ENCODE measurements at places on chromosomes 7 and 10. TPM values are rescaled to one million over a fixed set of nuclear protein-coding genes. Genes with fewer than 3 reads are reported as not detected.

DNA sequence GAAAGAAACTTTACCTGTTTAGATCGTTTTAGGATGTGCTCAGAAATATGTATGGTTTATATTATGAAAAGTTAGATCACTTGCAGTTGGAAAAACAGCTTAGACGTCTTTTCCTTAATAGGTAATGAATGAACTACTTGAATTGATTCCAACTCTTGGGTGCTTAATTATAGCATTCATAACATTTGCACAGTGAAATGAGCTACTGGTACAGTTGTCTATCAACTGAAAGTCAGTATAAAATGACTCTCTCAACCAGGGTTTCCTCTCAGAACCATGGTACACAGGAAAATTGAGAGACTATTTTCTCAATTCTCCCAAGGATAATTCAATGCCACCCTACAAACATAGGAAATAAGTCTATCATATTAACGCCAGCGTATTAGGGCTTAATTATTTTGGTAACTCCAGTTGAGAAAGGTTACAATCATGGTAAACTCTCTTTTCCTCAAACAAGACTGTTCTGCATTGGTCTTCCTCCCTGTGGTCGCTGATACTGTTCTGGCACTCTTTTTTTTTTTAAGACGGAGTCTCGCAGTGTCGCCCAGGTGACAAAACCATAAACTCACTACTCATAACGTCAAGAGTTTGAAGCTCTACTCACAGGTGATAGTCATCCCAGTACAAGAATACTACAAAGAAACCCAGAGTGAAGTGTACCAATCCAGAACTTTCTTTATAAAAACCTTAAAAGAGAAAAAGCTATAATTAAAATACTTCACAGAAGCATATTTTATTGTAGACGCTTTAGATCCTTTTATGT, 2.0 kb downstream of the ANLN start:
- DNase-seq = no peak

DNA sequence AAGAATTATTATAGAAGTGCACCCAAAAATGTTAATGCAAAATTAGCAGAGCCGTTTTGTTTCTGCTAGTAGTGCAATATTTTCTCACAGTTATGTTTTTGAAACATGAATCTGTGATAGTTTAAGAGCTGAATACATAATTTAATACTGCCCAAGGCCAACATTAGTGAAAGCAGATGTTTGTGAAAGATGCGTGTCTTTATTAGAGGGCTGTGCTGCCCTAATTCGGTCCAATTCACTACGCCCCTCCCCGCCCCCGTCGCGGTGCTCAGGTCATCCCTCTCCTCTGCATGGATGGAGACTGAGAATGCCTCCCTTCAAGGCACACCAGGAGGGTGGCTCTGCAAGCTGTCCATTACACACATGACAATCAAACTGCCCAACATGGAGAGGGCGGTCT, 172.0 kb downstream of the TEX36 start:
- DNase-seq = no peak

- no peak for DNase-seq
Observed at GRCh38 chr10:95469676-95470075, 91.5 kb downstream of the SORBS1 start.

DNA sequence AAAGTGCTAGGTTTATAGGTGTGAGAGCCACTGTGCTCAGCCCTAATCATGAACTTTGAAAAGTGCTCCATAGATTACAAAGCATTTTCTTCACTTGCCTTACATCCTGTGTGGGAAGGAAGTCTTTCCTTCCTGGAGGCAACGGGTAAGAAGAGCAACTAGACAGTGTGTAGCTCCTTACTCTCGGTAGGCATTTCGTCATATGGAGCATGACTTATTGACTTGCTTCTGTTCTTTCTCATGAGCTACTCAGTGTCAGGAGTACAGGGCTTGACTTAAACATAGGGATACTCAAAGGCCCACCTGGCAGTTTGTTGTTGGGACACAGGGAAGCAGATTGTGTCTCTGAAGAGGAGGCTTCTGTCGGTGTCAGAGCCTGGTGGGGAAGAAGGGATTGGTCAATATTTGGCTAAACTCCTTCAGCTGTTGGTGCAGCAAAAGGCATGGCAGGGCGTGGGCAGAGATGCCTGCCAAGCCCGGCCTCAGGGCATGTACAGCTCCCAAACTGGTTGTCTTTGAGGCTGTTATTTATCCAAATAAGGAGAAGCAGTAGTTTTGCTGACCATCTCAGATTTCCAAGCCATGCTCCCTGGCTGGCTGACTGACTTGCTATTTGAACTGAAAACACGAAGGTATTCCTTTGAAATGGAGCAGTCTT, 248.9 kb downstream of the KIAA1217 start:
- no peak for DNase-seq

- no peak for DNase-seq
Observed at GRCh38 chr10:5064656-5065055, 29.6 kb upstream of the AKR1C3 start.

DNA sequence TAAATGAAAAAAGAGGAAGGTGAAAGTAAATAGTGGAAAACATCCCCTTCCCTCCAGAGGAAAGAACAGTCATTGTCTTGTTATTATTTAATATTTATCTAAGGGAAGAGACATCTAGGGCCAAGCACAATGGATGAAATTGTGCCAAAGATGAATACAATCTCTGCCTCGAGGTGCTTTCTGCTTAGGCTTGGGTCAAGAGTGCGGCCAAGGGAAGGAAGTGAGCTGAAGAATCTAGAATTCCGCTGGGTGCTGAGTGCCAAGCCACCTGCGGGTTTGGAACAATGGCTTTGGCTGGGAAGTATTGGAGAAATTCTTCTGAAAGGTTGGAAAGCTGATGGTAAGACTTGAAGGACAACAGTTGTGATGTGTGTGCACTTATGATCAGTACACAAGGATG, 531.3 kb upstream of the FZD8 start:
- DNase-seq = no peak

GRCh38 chr10:52703451-52703850, 69.1 kb downstream of the MBL2 start:
- DNase-seq = no peak

DNA sequence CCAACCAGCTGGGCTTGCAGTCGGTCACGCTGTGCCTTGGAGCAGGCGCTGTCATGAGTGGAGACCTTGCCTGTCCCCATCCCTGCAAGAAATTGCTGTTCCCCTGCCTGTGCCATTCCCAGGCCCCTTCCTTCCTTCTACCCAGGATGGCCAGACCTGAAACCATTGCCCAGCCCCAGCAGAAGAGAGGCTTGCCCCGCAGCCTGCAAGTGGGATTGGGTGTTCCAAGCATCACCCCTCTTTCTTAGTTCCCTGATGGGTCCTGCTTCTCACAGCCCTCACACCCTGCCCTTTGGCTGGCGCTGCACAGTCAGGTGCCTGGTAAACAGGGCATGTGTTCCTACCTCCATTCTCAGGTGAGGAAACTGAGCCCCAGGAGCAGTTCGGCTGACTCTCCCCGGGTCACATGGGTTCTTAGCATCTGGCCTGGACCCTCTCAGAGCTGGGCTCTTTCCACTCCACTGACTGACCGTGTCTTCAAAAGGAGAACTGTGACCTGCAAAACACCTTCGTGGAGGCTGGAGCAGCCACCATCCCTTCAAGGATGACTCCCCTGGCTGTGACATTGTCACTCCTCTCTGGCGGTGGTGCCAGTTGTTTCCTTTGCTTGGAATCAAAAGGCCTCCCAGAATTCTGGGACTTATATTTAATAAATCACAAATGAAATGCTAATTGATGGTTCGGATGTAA, 41.9 kb upstream of the PDCD4 start:
- DNase-seq = no peak

- no peak for DNase-seq
Observed at GRCh38 chr7:18890885-18891621, 226.4 kb downstream of the TWIST1 start.

- DNase-seq = no peak
Observed at GRCh38 chr10:7561985-7562384, 104.8 kb downstream of the ITIH5 start.

Gene SEMA3E
- 24.0 TPM for total RNA-seq

Gene CLRN3
- total RNA-seq = not detected

Gene SUN3
- not detected for total RNA-seq

Gene TMEM225B
- 2.9 TPM for total RNA-seq

Measured in ureter (tissue), 1 donor.